ENCODE measurements at places on chromosomes 7 and 10. TPM values are rescaled to one million over a fixed set of nuclear protein-coding genes. Genes with fewer than 3 reads are reported as not detected.

The GALNT17 gene
- polyA plus RNA-seq, result 3.1 TPM

The ZNF727 gene
- 0.32 TPM for polyA plus RNA-seq

The NDUFB2 gene
- polyA plus RNA-seq, result 164 TPM

The PAXIP1 gene
- polyA plus RNA-seq, result 27.6 TPM

The TCF7L2 gene
- 50.4 TPM for polyA plus RNA-seq

The OPALIN gene
- polyA plus RNA-seq, result not detected

The CCDC172 gene
- not detected for polyA plus RNA-seq

DNA sequence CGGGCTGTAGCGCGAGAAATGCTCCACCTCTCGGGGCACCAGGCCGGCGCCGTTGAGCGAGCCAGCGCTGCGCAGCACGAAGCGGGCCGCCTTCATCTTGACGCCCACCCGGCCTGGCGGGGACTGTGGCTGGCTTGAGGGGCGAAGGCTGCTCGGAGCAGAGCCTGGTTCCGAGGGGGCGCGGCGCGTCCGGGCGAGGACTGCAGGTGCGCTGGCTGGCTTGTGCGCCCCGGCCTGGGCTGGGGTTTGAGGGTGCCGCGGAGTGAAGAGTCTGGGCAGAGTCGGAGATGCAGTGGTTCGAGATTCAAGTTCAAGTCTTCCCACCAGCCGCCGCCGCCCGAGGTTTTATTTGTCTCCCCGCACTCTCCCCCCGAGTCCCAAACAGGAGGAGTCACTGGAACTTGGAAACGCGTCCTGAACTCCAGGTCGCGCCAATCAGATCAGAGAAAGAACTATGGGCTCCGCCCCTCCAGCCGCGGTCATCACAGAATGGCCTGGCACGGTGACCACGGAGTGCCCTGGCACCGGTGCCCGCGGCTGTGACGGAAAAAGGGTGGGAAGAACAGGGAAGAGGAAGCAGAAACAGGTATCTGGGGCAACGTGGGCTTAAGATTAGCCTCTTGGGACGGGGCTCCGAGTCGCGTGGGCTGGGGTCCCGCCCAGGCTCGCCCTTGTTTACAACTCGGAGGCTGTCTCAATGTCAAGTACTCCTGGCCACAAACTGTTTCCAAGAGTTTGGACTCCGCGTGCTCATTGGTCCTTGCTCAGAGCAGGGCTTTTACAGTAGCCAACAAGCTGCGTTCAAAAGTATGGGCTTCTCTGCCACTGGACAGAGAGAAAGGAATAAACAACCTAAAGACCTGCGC lies at the start of gene PDK4:
Gene PDK4, minus strand, starts transcription at position 319 of the 866 bp plus-strand sequence. Its CDS starts 223 bp downstream, at position 96.
- peak; percentile 87 for DNase-seq

DNA sequence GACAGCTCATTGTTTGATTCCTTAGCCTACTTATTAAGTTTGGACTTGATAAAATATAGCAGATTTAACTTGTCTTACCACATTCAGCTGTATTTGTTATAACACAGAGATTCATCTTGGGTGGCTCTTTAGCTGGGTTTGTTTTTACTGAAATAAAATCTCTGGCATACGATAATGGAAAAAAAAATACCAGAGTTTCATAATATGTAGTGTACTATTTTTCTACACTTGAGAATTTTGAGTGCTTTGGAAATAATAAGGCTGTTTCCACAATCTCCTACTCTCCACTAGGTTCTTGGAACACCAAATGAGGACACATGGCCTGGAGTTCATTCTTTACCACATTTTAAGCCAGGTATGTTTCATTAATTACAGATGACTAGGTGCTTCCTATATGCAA lies 218.6 kb upstream of the FZD1 start:
- no peak for DNase-seq

DNA sequence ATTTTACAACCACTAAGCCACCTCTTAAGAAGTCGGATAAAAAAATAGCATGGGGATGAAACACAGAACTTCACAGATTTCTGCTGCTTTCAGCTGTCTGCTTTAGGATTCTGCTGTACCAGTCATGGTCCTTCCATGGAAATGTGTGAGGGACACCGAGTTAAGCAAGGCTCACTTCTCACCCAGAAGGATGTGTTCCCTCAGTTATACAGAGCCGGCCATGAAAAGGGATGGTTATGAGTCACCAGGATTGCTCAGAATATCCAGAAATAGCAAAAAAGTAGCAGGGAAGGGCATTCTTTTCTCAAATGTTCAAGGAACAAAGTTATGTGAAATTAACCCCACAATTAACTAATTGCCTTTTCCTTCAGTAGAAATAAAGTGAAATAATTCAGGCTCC lies 124.4 kb downstream of the AMPH start:
- DNase-seq, result no peak

- DNase-seq, result peak; percentile 26
Observed at GRCh38 chr10:68333440-68334431, 1.0 kb upstream of the PBLD start.

DNA sequence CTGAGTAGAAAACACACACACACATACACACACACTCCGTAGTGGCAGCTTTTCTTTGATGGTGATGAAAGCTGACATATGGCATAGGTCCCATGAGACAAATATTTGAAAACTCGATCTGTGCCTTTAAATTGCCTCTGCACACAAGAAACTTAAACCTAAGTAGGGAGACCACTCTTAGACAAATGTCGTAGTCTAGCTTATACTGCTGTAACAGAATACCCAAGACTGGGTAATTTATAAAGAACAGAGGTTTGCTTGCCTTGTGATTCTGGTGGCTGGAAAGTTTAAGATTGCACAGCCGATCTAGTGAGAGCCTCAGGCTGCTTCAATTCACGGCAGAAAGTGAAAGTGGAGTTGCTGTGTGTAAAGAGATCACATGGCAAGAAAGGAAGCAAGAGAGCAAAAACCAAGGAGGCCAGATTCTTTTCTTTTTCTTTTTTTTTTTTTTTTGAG lies 489.4 kb upstream of the SORCS1 start:
- peak; percentile 31 for DNase-seq

DNA sequence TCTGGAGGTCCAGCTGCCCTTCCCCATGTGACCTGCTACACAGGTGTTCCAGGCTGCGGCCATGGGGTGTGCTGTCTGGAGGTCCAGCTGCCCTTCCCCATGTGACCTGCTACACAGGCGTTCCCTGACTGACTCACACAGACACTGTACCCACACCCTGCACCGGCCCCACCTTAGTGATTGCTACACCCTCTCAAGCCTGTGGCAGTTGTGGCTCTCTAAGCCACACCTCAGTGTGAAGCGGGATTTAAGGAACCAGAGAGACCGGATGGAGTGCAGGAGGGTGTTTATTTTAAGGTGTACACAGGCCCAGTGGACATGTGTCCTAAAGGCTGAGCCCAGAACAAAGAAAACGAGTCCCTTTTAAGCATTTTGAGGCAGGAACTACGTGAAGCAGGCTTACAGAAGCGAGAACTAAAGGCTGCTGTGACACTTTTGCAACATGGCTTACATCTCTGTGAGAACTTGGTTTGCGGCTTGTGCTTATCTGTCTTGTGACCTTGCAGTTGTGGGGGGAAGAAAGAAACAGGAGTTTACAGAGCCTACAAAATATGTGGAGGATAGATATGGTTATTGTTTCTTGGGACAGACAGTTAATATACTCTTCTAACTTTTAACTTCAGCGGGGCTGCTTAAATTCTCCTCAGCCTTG lies 326.4 kb downstream of the PAXIP1 start:
- no peak for DNase-seq

GRCh38 chr7:114083166-114084001 lies 164.6 kb upstream of the PPP1R3A start:
- DNase-seq, result peak; percentile 31

GRCh38 chr7:155020996-155021395 lies 18.1 kb upstream of the PAXIP1 start:
- DNase-seq, result no peak

GRCh38 chr10:11246752-11247467 lies 229.2 kb downstream of the CELF2 start:
- DNase-seq, result no peak

- DNase-seq, result peak; percentile 66
Observed at GRCh38 chr7:99372275-99373090, 2.0 kb upstream of the ARPC1B start.

- DNase-seq, result no peak
Observed at GRCh38 chr10:28840971-28841370, 163.7 kb downstream of the BAMBI start.

- DNase-seq, result no peak
Observed at GRCh38 chr7:28544453-28545117, 132.3 kb downstream of the CREB5 start.

DNA sequence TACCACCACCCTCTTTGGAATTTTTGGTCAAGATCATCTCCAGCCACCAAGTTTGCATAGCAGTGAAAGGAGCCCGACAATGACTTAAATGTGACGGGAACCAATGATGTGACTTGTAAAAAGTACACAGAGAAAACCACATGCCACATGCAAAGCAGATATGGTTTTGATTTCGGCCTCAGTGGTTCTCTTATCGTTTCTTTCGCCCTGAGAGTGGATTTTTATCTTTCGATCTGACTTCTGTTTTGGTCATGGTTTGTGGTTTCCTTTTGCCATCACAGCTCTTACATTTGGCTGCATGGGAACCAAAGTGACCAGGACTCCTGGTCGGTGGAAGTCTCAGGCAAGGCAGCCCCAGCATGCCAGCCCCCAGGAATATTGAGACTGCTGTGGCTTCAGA lies 31.5 kb downstream of the TCF7L2 start:
- DNase-seq, result no peak

DNA sequence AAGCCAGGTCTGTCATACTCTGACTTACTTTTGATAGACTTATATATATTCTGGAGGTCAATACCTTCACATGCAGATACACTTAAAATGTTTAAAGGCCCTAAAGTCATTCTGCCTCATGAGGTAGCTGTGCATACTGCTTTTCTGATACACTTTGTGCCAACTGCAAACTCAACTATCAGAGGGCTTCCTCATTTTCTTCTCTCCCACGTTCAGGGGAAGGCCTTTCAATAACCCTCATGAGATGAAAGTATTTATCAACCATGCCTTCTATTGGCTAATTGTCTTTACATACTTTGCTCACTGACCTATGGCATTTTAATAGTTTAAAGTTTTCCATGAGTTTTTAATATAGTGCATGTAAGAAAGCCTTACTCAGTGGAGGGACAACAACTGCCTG lies 112.7 kb upstream of the AMPH start:
- no peak for DNase-seq

DNA sequence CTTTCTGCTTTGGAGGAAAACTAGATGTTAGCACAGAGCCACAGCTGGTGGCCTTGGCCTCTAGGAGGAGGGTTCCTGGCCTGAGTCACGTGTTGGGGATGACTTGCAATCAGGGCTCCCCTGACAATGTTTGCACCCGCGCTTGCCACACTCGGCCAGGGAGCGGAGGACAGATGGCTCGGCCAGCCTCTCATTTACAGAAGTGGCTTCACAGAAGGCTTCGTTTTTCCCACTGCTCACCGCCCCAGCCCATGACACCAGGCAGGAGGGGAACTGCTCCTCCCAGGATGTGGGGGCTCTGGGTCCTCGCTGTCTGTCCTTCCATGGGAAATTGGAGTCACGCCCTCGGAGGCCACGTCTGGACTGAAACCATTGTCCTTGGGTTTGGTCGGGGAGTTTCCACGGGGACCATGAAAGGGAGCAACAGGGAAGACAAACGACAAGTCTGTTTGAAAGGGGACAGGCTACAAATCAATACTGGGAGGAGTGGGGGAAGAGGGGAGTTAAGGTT lies 49.6 kb upstream of the UBE3C start:
- no peak for DNase-seq

GRCh38 chr10:354901-355617 lies 219.8 kb downstream of the ZMYND11 start:
- DNase-seq, result no peak

- no peak for DNase-seq
Observed at GRCh38 chr7:50208378-50208982, 96.0 kb upstream of the IKZF1 start.

- DNase-seq, result no peak
Observed at GRCh38 chr7:157890921-157891401, 554.2 kb downstream of the DNAJB6 start.

DNA sequence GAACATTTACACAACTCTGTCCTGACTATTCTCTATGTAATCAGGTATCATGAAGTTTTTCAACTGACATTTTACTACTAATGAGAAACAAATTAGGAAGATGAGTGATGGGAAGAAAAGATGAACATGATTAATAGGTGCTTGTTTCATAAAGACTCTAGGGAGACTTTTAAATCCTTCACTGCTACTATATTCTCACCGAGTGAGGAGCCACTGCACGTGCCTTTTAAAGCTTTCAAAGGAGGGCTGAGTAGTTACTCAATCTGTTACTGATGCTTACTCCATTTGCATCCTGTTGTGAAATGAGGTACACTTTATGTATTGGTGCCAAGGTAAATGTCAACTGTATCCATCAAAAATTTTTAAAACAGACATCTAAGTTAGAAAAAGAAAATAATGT lies 1.3 kb upstream of the COMMD3 start:
- DNase-seq, result no peak

DNA sequence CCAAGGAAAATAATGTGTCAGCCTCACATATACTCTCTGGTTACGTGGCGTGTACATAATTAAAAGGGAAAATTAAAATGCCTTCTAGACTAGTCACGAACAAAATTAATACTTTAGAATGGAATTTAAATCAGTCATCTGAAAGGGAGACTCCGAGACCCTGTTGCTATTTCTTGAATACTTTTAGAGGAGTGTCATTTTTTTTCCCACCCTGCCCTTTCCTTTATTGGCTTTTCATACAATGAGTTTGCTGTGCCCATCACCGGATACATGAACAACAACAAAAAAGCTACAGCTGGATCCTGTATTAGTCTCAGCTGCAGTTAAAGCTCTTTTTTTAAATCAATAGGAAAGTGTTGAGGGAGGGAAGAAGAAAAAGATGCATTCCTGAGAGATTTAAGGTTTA lies 20.1 kb downstream of the CYTH3 start:
- no peak for DNase-seq

- peak; percentile 20 for DNase-seq
Observed at GRCh38 chr7:53418834-53419482, 383.5 kb downstream of the POM121L12 start.

All from left kidney (tissue), 8 donors.